Left colon (tissue), 2 donors: ENCODE measurements at places on chromosomes 5 and 9. TPM values are rescaled to one million over a fixed set of nuclear protein-coding genes. Genes with fewer than 3 reads are reported as not detected.
A peak's percentile ranks its signal among the peaks of the same experiment; 100 is the strongest.

GRCh38 chr5:321726-322251 lies 275 bp downstream of the AHRR start:
- DNase-seq, result no peak

DNA sequence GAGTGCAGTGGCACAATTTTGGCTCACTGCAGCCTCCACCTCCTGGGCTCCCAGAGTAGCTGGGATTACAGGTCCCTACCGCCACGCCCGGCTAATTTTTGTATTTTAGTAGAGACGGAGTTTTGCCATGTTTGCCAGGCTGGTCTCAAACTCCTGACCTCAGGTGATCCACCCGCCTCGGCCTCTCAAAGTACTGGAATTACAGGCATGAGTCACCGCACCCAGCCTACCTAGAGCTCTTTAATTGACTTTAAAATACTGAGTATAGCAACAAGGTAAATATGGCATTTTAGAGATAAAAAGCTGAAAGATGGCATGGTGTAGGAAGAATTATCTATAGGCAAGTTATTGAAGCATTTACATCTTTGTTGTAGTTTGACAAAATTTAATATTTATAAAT lies 21.0 kb downstream of the APC start:
- no peak for DNase-seq

- no peak for DNase-seq
Measured at GRCh38 chr5:102077920-102078319, 218.2 kb downstream of the SLCO4C1 start.

DNA sequence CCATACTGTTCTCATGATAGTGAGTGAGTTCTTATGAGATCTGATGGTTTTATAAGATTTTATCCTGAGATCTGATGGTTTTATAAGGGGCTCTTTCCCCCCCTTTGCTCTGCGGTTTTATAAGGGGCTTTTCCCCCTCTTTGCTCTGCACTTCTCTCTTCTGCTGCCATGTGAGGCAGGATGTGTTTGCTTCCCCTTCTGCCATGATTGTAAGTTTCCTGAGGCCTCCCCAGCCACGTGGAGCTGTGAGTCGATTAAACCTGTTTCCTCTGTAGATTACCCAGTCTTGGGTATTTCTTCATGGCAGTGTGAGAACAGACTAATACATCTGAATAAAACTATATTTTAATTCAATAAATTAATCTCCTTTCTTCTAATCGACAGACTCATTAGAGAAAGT lies 64.9 kb upstream of the ZSWIM6 start:
- DNase-seq, result no peak

- DNase-seq, result no peak
Measured at GRCh38 chr9:134618163-134618832, 23.3 kb upstream of the COL5A1 start.

DNA sequence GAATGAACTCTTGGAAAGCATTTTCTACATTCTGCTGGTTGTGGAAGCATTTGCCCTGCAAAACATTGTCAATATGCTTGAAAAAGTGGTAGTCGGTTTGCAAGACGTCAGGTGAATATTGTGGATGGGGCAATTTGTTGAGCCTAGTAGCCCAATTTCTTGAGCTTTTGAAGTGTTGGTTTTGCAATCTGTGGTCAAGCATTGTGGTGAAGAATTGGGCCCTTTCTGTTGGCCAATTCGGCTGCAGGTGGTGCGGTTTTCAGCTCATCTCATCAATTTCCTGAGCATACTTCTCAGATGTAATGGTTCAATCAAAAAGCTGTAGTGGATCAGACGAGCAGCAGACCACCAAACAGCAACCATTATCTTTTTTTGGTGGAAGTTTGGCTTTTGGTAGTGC lies 426.8 kb upstream of the CDH9 start:
- DNase-seq, result no peak

GRCh38 chr5:138186002-138186447 lies 7.1 kb downstream of the KIF20A start:
- no peak for DNase-seq

- DNase-seq, result no peak
Measured at GRCh38 chr5:72012906-72013305, 94.4 kb upstream of the MAP1B start.

GRCh38 chr9:2083479-2083878 lies 68.3 kb downstream of the SMARCA2 start:
- no peak for DNase-seq

DNA sequence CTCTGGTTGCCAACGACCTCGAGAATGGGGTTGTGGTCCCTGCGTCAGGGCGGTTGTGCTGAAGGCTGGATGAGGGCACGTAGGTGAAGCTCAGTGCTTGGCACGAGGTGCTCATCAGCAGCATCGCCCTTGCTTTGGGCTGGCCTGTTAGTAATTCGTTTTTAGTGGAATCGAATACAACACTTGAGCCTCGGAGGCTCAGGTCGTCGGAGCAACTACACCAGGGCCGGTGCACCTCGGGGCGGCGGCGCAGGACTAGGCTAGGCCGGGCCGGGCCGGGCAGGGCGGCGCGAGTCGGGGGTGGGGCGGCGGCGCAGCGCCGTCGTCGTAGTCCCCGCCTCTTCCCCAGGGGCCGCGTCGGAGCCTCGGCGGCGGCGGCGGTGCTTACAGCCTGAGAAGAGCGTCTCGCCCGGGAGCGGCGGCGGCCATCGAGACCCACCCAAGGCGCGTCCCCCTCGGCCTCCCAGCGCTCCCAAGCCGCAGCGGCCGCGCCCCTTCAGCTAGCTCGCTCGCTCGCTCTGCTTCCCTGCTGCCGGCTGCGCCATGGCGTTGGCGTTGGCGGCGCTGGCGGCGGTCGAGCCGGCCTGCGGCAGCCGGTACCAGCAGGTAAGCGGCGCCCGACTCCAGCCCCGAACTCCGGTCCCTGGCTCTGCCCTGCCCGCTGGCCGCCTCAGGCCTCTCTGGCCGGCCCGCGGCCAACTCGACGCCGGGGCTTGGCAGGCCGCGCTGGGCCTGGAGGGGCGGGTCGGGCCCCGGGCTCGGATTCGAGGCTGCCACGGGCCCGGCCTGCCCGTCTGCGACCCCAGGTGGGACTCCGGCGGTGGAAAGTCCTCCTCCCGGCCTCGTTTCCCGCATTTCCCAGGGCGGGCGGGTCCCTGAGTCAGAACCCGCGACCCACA lies at the start of gene NDFIP1:
NDFIP1 (plus strand) TSS at position 348 of the 899 bp plus-strand sequence; CDS start at position 544, 196 bp downstream.
- DNase-seq, result peak; percentile 91

- DNase-seq, result no peak
Measured at GRCh38 chr9:114168281-114169028, 13.1 kb downstream of the COL27A1 start.

DNA sequence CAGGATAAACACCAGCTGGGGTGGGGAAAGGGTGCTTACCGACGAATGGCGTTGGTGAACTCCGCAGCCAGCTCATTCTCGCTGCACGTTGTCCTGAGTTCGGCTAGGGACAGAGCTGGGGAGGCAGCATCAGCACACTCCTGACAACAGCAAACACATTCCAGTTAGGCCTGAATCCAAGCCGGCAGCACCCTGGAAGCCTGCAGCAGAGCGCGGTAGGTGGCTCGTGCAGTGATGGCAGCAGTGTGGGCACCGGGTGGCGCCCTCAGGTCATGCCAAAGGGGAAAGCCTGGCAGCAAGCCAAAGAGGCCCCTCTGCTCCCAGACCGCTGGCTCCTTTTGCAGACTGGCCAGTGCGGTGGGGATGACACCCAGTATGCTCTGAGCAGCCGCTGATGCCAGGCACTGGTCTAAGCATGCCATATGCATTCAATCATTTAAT lies 66.9 kb downstream of the DCP2 start:
- DNase-seq, result no peak

DNA sequence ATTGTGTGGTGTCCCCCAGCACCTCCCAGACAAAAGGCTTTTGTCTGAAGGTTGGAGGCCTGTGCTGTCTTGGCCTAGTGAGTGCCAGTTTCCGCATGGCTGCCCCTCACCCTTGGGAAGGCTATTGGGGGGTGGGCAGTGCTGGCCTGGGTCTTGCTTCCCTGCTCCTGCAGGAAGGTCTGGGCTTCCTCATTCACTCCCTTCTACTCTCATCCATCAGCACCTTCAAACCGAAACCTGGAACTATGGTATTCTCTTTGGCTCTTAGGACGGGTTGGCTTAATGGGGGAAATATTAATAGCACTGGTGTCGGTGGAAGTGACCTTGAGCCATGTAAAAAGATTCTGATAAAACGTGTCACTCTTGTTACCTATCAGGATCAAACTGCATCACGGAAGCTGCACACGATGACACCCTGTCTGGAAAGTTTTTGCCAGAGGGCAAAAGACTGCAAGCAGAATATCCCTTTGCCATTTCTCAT lies 34.0 kb upstream of the GLRX start:
- no peak for DNase-seq

DNA sequence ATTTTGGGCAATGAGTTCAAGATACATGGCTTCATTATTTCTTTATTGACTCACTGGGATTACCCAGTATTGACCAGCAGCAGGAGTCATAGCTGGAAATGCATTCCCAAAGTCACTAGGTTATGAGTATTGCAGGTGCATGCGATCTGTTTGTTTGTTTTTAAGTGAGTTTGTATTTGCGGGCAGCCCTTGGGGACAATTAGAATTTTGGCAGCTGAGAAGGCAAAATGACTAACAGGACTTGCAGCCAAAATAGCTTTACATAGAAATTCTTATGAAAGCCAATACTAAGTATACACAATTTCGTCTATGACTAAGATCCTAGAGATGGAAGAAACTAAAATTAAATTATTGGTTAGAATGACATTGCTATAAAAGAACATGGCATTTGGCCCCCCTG lies 18.1 kb upstream of the RGMB start:
- DNase-seq, result no peak

GRCh38 chr9:98989036-98990000 lies 45.6 kb downstream of the COL15A1 start:
- no peak for DNase-seq

GRCh38 chr9:9004810-9005209 lies 1205.2 kb upstream of the DMAC1 start:
- DNase-seq, result no peak

SAPCD2 gene
- 10.3 TPM for total RNA-seq

PCDHB4 gene
- 0.46 TPM for total RNA-seq

BAAT gene
- not detected for total RNA-seq

CNTFR gene
- total RNA-seq, result 6.4 TPM

ANAPC2 gene
- 64.1 TPM for total RNA-seq

LRRC26 gene
- total RNA-seq, result 95.7 TPM
